ENCODE measurements at places on chromosomes 2 and 18.

DNA sequence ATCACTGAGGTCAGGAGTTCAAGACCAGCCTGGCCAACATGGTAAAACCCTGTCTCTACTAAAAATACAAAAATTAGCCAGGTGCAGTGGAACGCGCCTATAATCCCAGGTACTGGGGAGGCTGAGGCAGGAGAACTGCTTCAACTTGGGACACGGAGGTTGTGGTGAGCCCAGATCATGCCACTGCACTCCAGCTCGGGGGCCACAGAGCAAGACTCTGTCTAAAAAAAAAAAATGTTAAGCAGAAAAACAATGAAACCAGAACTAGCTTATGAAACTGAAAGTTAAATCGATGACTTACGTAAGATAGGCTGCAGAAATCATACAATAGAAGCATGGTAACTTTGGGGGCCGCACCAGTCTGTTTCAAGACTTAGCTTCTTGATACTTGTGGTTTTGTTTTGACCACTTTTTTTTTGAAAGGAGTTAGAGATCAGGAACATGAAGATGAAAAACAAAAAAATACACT, 6.2 kb upstream of the GPR155 start:
- peak; percentile 22 for DNase-seq

- DNase-seq = no peak
Observed at GRCh38 chr2:71713581-71714580, 260.5 kb downstream of the DYSF start.

DNA sequence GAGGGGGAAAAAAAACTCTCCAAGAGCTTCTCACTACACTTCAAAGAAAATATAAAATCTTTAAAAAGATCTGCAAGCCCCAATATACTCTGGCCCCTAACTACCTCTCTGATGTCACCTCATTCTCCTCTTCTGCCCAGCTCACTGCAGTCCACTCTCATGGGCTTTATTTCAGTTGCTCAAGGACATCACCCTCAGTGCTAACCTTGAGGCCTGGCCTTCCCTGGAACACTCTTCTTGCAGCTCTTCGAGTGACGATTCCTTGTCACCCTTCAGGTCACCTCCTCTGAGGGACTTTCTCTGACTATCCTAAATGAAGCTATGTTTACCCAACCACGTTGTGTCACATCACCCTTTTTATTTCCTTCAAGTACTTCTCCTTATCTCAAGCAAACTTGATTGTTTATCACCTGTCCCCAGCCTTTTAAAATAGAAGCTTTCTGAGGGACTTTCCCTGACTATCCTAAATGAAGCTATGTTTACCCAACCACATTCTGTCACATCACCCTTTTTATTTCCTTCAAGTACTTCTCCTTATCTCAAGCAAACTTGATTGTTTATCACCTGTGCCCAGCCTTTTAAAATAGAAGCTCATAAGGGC, 10.4 kb downstream of the RTTN start:
- no peak for DNase-seq

- DNase-seq = no peak
Observed at GRCh38 chr2:173355132-173355865, 627 bp downstream of the CDCA7 start.

GRCh38 chr2:71460595-71461303, 7.4 kb downstream of the DYSF start:
- DNase-seq = no peak

GRCh38 chr2:206611191-206611590, 31.1 kb upstream of the FAM237A start:
- no peak for DNase-seq

- no peak for DNase-seq
Observed at GRCh38 chr2:1736997-1737480, 7.3 kb downstream of the PXDN start.

GRCh38 chr18:76708071-76708721, 114.2 kb upstream of the ZNF236 start:
- DNase-seq = no peak

DNA sequence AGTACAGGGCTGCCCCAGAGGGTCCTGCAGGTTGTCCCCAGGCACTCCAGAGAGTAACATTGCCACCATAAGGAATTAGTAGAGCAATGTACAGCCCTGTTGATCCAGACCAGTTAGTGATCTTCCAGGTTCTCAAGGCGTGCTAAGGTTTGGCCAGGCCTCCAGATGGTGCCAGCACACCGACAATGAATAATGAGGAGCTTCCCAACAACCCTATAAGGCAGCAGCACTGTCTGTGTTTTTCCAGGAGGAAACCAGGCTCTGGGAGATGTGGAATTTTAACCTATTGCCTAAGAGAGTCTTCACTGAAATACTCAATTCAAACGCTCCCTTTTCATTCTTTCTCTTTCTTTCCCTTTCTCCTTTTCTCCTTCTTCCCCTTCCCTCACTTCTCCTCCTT, 122.1 kb downstream of the MGAT5 start:
- DNase-seq = no peak

- no peak for DNase-seq
Observed at GRCh38 chr2:159175182-159175581, 111.3 kb downstream of the WDSUB1 start.

GRCh38 chr2:48674933-48675332, 57.3 kb downstream of the GTF2A1L start:
- no peak for DNase-seq

DNA sequence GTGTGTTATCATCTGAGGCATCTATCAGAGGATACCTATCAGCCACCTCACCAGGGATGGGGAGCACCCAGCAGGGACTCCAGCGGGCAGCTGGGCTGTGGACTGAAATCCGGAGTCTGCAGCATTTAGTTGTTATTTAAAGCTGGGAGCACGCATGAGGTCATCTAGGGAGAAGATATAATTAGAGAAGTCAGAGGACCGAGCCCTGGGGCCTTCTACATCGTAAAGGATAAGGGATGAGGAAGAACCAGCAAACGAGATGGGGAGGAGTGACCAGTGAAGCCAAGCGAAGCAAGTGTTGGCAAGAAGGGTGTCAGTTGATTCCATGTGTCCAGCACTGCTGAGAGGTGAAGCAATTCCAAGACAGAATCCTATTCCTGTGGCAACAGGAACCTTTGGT, 70.3 kb downstream of the STEAP3 start:
- no peak for DNase-seq

GRCh38 chr2:236774171-236774570, 204.5 kb downstream of the ACKR3 start:
- DNase-seq = no peak

- DNase-seq = no peak
Observed at GRCh38 chr2:68834737-68835376, 36.3 kb downstream of the BMP10 start.

GRCh38 chr2:181837563-181837962, 54.0 kb upstream of the ITPRID2 start:
- no peak for DNase-seq

GRCh38 chr2:234203135-234203984, 152.9 kb downstream of the SPP2 start:
- DNase-seq = no peak

GRCh38 chr18:57705011-57705410, 83.4 kb upstream of the NARS1 start:
- no peak for DNase-seq

GRCh38 chr2:237735798-237736197, 62.8 kb upstream of the RBM44 start:
- no peak for DNase-seq

GRCh38 chr2:173555833-173556232, 201.2 kb downstream of the CDCA7 start:
- DNase-seq = no peak

DNA sequence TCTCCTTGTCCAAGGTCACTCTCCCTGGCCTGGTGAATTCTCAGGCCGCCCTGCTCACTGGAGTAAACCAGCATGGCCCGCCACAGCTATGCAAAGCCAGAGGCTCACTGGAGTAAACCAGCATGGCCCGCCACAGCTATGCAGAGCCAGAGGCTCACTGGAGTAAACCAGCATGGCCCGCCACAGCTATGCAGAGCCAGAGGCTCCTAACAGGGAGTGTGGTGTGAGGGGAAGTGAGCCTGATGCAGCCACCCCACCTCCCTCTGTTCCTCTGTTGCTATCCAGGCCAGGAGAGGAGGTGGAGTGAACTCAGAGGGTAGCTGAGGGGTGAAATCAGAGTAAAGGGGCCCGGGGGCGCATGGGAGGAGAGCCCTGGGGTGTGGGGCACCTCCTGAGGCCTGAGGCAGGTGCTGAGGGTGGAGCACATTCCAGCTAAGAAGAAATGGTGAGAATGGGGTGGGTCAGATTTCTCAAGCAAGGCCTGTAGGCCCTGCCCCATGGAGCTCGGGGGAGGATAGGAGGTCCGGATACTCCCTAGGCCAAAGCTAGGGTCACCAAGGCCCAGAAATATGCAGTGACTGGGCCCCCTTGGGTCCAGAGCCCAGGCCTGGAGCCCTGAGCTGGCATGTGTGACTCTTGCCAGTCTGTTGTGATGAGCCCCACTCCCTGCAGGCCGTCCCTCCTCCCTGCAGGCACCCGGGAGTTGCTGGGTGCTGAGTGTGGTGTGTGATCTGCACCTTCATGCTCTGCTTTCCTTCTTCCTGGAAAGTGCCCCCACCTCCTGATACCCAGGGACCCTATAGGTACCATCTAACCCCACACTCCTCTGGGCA, 1.5 kb downstream of the ATP6V1B1 start:
- no peak for DNase-seq

DNA sequence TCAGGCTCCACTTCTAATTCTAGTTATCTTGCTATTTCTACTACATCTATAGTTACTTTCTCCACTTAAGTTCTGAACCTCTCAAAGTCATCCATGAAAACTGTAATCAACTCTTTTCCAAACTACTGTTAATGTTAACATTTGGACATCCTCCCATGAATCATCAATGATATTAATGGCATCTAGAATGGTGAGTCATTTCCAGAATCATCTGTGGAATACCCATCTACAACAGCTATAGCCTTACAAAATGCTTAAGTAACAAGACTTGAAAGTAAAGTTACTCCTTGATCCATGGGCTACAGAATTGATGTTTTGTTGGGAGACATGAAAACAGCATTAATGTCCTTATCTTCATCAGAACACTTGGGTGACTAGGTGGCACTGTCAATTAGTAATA, 35.4 kb downstream of the BARD1 start:
- no peak for DNase-seq

GRCh38 chr2:214103276-214104001, 307.4 kb upstream of the VWC2L start:
- no peak for DNase-seq

- no peak for DNase-seq
Observed at GRCh38 chr18:67408240-67408639, 108.3 kb downstream of the DSEL start.

DNA sequence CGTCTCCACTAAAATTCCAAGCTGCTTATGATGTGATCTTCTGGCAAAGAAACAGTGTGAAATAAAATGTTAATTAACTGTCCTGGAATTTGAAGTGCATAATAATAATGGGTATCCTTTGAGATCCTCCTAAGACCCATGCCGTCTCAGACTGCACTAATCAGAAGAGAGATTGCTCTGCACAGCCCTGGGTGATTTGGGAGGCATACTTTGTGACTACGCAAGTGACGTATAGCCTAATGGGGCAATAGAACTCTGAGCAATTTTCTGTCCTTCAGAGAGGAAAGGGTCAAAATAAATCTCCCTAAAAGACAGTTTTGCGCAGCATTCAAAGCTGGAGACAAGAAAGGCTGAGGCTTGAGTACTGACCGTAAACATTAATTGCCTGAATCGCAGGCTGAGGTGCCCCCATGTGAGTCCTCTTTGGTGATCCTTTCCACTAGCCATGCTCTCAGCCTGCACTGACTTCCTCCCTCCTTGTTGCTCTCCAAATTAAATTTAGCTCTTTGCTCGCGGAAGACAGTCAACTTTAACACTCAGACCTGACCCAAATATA, 76.0 kb downstream of the DPP4 start:
- no peak for DNase-seq

GRCh38 chr2:78992807-78993517, 32.5 kb upstream of the REG3G start:
- DNase-seq = no peak

GRCh38 chr2:206993396-206993911, 54.1 kb downstream of the CPO start:
- DNase-seq = no peak

Data from activated T-cell treated with anti-CD3 and anti-CD28 coated beads for 1 hour (primary cell).